Activated T-helper 17 cell treated with anti-CD3 and anti-CD28 coated beads, Interleukin-2, amount 50 U/mL, for 72 hours (primary cell): ENCODE measurements at places on chromosomes 12 and 14. TPM values are rescaled to one million over a fixed set of nuclear protein-coding genes. Genes with fewer than 3 reads are reported as not detected.

Gene ADGRD1
- 2.7 TPM for total RNA-seq

DNA sequence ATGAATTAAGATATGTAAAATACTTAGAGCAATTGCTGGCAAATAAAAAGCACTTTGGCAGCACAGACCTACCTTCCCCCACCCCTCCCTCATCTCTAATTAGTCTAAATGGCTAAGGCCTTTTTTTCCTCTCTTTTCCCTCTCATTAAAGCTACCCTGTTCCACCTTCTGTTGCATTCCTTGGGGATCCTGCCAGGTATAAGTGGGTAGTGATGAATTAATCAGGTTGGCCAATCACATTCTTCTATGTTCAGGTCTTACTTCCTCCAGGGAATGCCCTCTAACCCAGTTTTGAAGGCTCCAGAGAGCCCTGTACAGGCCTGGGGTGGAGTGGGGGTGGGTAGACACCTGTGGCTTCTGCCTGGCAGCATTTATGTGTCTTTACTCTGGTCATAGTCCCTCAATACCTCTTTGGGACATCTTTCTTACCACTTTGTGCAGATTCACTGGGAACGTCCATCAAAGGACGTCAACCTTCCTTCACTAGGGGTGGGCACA is 28.4 kb downstream of the HSPB8 start:
- ATAC-seq: no peak

DNA sequence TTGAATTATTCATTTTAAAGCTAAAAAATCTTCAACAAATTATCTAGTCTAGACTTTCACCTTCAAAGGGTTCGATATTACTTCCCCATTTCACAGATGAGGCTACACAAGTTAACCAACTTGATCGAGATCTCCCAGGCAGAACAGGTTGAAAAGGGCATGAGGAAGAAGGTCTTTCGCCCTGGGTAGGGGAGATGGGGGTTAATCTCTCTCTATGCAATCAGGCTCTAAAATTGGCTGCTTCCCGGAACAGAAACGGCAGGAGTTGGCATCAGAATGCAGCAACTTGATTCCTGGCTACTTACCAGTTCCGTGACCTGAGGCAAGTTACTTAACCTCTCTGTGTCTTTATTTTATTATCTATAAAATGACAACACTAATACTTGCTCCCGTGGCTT is 2.4 kb upstream of the CISTR start:
- ATAC-seq: no peak

DNA sequence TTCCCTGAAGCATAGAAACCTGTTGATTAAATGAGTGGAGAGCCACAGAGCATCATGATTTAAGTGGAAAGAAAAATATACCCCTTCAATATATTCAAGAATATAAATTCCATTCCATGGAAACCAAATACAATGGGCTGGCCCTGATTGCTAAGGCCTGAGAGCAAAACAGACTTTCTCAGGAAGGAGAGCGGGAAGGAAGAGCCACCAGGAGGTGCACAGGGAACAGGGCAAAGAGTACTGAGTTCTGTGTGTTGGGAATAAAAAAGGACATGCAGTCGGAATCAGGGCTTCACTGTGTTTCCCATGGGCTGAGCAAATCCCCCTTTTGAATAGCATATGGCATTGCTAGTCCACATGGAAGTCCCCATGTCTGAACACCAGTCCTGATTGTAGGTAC is 69.7 kb upstream of the PLEKHG3 start:
- ATAC-seq: no peak

DNA sequence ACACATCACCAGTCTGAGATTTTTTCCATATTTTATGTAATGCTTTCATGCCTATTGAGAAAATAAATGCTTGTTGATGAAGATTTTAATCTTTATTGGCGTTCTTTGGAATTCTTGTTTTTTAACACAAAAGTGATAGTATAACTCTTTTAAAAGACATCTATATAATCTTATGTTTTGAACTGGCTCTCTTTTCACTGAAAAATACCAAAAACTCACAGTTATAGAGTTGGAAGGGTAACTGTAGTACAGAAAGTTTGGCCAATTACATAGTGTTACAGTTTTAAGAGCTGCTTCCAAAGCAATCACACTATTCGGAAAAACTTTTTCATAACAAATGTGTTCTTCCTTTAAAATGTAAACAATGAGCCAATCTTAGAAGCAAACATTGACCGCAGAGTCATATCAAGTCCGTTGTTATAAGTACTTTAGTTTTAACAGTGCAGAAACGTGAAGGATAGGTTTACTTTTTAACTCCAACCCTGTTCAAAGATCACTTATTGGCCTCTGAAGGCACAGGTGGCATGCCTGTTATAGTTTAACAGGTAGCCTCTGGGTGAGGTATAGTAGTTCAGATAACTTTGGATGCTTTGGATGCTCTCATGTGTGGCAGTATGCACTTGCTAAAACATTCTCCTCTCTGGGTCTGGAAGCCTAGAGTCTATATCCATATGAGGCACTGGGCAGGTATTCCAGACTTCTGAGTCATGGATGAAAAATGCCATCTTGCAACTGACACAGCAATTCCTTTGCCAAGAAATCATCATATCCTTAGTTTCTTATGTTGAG is 12.1 kb upstream of the NTN4 start:
- no peak for ATAC-seq

DNA sequence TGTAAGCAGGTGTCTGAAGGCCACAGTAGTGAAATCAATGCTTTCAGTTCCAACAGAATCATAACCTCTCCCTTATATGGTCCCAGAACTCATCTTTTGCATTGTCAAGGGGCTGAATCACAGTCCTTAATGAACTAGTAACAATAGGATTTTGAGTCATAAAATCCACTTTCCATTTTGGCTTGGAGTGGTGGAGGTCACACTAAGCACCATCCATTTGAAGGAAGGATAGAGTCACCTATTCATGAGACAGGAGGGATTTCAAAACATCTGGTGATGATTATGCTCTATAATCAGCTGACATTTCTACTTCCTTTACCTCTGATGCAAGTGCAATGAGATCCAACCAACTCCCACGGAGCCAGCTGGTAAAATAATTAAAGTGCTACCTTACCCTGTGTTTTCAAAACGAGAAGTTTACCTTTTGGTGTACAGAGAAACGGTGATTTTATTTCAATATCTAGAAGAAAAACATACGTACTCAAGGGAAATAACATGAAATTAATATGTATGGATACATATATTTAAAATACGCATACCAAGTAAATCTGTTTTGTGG is 59.1 kb downstream of the TMEM132D start:
- ATAC-seq: no peak

DNA sequence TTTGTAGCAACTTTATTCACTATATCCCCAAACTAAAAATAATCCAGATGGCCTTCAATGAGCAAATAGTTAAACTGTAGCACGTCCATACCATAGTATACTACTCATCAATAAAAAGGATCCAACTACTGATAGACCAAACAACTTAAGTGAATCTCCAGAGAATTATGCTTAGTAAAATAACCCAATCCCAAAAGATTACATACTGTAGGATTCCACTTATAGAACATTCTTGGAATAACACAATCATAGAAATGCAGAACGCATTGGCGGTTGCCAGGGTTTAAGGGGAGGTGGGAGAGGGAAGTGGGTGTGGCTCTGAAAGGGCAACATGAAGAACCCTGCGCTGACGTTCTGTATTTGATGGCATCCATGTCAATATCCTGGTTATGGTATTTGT is 28.6 kb downstream of the SNRPF start:
- ATAC-seq: no peak

DNA sequence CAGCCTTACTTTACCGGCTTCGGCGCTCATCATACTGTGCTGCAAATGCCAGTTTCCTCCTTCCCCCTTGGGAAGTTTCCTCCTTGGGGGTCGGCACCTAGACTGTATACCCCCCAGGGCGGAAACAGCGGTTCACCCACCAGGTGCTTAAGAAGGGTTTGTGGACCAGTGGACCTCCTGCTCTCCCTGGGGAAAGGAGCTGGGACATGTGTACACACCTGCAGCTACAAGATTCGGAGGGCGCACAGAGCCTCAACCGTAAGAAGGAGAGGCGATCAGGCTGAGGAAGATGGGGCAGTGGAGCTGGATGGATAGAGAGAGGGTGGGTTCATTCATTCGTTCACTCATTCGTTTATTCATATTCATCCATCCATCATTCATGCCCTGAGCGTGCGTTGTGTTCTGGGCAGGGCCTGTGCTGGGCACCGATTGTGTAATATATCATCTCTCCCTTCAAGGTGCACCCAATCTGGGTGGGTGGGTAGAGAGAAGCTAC is 717 bp upstream of the ZNF839 start:
- peak; percentile 1 for ATAC-seq

Gene P2RX2
- total RNA-seq: not detected

DNA sequence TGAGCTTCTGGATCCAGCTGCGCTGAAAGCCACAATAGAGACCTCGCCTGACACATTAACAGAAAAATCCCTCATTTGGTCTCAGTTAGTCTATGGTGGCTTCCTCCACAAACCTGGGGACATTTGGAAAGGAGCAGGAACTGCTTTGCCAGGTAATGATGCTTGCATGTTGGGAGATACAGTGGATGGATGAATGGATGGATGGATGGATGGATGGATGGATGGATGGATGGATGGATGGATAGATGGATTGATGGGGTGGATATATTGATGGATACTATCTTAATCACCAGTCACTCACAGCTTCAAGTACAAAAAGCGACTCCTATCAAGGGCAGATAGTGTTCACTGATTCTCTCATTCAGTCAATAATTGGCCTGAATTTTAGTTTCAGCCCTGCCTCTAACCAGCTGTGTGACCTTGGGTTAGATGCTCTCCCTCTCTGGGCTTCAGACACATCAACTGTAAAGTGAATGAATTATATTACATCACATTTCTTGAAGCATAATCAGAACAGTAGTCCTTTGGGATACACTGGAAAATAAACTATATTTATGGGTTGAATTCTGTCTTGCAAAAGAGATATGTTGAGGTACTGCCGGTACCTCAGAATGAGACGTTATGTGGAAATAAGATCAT is 29.3 kb downstream of the MAP1LC3B2 start:
- ATAC-seq: no peak

DNA sequence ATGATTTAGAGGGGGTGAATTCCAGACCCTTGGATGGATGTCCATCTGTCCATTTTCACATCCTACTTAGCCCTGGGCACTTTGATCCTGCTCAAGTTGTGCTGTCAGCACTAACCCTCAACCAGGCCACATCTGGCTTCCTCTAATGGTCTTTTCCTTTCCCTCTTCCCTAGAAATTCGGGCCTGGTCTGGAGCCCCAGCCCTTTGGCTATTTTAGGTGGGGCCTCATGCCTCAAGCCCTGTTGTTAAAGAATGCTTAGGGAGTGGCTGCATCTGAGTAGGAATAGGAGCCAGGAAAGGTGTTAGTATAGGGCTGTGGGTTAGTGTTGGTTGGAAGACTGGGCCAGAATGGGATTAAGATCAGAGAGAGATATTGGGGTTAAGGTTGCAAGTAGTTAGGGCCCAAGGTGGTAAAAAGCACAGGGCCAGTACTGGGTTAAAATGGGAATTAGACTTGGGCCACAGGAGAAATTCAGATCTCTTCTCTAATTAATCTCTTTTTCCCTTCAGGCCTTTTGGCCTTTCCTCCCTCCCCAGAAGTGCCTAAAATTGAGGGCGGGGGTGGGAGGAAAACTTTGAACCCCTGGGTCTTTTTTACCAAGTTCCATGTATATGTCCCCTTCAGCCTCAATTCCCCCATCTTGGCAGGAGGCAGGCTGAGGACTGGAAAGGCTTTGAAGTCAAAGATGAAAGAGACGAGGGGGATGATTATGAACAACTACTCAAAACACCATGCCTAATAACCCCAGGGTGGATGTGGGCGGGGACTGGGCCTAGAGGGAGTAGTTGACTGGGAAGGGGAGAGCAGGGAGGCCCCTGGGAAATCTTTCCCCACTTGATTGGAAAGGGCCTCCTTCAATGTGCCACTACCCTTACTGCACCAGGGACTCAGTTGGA is 4.0 kb upstream of the ZNF385A start:
- ATAC-seq: no peak

Gene TAS2R9
- not detected for total RNA-seq

GRCh38 chr12:117412465-117413188 is 51.2 kb upstream of the NOS1 start:
- no peak for ATAC-seq

- ATAC-seq: no peak
Measured at GRCh38 chr12:52067081-52067374, 2.8 kb upstream of the ATG101 start.

GRCh38 chr14:94008234-94008633 is 11.1 kb downstream of the CCDC197 start:
- ATAC-seq: peak; percentile 97

Gene EID3
- 3.0 TPM for total RNA-seq

- no peak for ATAC-seq
Measured at GRCh38 chr12:87779016-87779415, 250.2 kb downstream of the C12orf50 start.

Gene GALNT9
- total RNA-seq: not detected

DNA sequence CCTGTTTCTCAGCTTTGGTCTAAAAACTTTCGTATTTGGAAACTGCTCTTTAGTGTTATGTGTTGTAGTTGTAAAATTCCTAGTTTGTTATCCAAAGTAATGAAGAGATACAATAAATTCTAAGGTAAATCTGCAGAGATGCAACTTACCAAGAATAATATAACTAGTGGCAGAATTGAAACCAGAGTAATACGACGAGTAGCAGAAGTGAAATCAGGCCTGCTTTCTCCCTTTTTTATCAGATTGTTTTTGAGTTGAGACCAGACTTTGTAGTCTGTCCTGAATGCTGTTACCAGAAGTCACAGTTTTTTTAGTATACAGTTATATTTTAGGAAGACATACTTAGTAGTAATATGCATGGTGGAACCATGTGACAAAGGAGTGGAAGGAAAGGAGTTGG is 12.5 kb downstream of the PAPOLA start:
- no peak for ATAC-seq

Gene VRTN
- total RNA-seq: not detected

DNA sequence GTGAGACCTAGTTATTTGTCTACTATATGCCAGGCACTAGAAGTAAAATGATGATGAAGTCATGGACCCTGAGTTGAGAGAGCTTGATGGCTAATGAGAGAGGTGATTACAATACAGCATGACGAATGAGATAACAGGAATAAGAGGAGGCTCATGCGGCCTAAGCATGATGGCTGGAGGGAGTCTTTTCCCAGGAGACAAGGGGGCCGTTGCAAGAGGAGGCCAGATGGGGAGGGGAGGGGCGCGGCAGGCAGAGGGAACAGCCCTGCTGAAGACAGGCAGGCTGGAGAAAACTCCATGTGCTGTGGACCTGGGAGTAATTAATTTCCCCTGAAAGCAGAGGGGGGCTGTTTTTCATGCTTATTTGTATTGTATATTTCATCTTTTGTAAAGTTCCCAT is 144.7 kb upstream of the RFLNA start:
- no peak for ATAC-seq

Gene CEBPE
- not detected for total RNA-seq

- ATAC-seq: no peak
Measured at GRCh38 chr12:23221066-23221465, 596.1 kb downstream of the ETNK1 start.

DNA sequence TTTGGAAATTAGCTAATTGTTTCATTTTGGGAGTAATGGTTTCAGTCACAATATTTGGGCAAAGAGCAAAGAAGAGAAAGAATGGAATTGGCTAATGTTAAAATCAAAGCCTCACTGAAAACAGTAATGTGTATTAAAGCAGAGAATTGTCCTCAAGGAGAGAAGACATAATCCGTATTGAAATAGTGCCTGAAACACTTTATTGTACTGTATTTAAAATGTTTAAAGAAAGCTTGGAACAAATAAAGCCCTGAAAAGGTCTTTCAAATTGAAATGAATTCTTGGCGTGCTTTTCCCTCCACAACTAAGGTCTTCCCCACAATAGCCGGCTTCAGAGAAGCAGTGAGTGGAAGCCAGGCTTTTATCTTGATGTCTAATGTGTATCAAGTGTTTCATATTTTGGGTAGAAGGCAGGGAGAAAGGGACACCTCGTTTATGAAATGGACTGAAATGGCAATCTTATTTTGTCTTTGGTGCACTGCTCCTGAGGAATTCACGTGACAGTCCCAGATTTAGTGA is 212.9 kb upstream of the CRY1 start:
- no peak for ATAC-seq
